Stimulated activated CD4-positive, alpha-beta T cell treated with anti-CD3 and anti-CD28 coated beads, Interleukin-15, amount 100 ng/mL, for 48 hours (primary cell): ENCODE measurements at places on chromosomes 13 and 19.

- no peak for DNase-seq
These were observed 45.4 kb downstream of the ARHGAP35 start for GRCh38 chr19:46906221-46906620.

DNA sequence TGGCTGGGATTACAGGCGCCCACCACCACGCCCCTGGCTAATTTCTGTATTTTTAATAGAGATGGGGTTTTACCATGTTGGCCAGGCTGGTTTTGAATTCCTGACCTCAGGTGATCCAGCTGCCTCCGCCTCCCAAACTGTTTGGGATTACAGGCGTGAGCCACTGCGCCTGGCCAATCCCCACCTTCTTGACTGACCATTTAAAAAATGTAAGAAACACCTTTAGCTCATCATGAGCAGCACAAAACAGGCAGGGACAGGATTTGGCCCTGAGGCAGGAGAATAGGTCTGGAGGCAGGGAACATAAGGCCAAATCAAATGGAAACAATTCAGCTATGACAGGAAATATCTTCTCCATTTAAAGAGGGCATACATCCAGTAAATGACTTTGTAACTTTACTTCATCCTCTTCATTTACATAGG is 1.4 kb upstream of the MPV17L2 start:
- DNase-seq, result no peak

GRCh38 chr13:112616586-112617362 is 28.8 kb upstream of the TUBGCP3 start:
- no peak for DNase-seq

DNA sequence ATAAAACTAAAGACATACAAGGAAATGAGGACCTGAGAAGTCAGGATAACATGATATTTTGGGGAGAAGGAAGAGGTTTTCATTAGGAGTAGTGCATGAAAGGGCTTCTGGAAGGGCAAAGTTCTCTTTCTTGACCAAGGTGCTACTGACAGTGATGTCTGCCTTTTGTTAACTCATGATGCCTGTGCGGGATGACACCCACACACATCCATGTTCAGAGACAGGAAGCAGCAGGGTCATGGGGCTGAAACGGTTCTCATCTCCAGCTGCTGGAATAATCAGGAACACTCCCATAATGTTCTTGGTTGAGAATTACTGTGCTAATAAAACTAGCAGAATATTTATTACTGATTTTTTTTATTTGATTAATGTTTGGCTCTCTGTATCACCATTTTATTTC is 29.1 kb downstream of the KCNC3 start:
- no peak for DNase-seq

DNA sequence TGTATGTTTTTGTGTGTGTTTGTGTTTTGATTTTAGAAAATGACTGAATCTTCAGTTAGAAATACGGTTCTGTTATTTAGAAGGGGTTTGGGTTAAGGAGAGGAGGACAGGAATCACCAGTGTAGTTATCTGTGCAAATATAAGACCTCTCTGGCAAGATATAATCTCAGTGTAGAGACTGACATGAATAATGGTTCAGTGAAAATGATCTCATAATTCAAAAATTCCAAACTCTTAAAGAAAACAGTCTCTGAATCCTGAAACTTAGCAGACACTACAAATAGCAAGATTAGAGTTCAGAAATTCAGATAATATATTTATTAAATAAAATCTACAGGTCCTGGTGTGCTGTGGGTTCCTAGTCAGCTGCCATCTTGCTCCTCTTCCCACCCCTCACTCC is 73.5 kb downstream of the PDS5B start:
- no peak for DNase-seq

DNA sequence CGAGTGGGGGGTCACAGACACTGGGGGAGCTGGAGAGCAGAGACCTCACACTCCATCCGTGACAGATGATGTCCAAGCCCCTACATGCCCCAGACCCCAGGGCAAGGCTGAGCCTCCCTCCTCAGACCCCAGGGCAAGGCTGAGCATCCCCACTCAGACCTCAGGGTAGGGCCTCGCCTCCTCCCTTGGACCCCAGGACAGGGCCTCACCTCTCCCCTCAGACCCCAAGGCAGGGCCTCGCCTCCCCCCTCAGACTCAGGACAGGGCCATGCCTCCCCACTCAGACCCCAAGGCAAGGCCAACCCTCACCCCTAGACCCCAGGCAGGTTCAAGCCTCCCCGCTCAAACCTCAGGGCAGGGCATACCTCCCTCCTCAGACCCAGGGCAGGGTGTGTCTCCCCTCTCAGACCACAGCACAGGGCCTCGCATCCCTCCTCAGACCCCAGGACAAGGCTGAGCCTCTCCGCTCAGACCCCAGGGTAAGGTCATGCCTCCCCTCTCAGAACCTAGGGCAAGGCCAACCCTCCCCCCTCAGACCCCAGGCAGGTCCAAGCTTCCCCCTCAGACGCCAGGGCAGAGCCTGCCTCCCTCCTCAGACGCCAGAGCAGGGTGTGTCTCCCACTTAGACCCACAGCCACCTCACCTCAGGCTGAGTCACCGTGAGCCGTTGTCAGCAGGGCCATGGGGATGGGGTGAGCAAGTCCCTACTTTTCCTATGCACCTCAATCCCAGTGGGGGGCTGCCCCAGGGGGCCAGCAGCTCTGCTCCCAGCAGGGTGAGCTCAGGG is 1.7 kb upstream of the S1PR4 start:
- peak; percentile 68 for DNase-seq

- no peak for DNase-seq
These were observed at the start of gene ZNF729 for GRCh38 chr19:22286151-22286810. Gene ZNF729 (plus strand): TSS chr19:22286441. CDS start chr19:22286526, 85 bp downstream.
